ENCODE measurements at places on chromosomes 16 and 17. TPM values are rescaled to one million over a fixed set of nuclear protein-coding genes. Genes with fewer than 3 reads are reported as not detected.

Gene TBC1D28
- not detected for total RNA-seq

Gene BRIP1
- total RNA-seq: 20.8 TPM

Gene SLC47A1
- not detected for total RNA-seq

Gene IL32
- 51.5 TPM for total RNA-seq

Gene CIITA
- 0.71 TPM for total RNA-seq

All from M059J (cell line).